ENCODE measurements at places on chromosomes 4 and X.

DNA sequence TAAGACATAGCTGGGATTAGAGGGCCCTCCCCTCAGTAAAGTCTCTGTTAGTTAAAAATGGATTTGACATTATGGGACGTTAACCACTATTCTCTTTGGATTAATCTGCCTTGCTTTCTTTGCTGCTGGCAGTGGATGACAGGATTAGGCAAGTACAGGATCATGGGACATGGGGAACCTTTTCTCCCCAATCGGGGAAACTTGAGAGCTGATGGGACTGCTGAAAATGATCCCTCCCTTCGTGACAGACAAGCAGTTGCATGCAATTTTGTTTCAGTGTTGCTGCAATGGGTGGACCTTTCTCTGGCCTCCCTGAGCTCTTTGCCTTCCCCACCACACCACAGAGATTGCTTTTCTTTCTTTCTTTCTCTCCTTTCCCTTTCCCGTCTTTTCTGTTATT, 120.2 kb upstream of the BANK1 start:
- no peak for DNase-seq

- DNase-seq: no peak
These were observed 94.6 kb downstream of the UBE2K start for GRCh38 chr4:39792529-39792928.

GRCh38 chrX:72394518-72395170, 88.9 kb upstream of the CITED1 start:
- no peak for DNase-seq

DNA sequence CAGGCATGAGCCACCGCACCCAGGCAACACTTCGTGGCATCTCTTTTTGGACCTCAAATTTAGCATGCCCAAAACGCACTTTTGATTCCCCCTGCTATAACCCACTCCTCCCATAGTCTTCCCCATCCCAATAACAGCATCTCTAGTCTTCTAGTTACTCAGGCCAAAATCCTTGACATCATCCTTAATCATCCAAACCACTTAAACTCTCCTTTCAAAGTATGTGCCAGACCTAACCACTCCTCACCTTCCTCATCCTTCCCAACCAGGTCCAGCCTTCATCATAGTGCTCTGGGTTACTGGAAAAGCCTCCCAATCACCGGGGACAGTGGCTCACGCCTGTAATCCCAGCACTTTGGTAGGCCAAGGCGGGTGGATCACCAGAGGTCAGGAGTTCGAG, 41.9 kb downstream of the AFAP1 start:
- no peak for DNase-seq

All from D721Med (cell line).